Stimulated activated CD4-positive, alpha-beta T cell treated with anti-CD3 and anti-CD28 coated beads, Interleukin-12 subunit alpha, Interleukin-12 subunit beta, amount 100 ng/mL, for 48 hours (primary cell): ENCODE measurements at places on chromosomes 2 and 18.

GRCh38 chr18:80105369-80106167, 3.5 kb upstream of the ADNP2 start:
- DNase-seq = no peak

DNA sequence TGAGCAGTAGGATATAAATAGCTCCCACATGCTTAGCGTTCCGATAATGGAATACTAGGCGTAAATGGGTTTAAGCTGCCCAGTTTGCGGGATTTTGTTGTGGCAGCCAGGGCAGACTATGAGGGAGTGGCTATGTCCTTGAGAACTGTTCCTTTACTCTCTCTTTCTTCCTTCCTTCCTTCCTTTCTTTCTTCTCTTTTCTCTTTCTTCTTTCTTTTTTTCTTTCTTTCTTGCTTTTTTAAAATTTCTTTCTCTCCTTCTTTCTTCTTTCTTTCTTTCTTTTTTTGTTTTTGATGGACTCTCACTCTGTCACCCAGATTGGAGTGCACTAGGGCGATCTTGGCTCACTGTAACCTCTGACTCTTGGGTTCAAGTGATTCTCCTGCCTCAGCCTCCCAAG, 9.1 kb upstream of the PRELID3A start:
- DNase-seq = no peak

DNA sequence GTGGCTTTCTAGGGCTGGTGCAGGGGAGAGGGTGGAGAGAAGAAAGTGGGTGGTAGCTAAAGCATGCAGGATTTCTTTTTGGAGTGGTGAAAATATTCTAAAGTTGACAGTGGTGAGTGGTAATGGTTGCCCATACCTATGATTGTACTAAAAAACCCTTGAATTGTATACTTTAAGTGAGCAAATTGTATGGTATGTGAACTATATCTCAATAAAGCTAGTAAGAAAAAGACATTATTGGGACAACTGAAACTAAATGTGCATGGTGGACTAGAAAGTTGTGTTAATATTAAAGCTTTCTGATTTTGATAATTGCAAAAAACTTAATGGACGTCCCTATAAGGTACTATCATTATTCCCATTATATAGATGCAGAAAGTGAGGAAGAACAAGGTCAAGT, 50.3 kb downstream of the SMAD7 start:
- DNase-seq = no peak

DNA sequence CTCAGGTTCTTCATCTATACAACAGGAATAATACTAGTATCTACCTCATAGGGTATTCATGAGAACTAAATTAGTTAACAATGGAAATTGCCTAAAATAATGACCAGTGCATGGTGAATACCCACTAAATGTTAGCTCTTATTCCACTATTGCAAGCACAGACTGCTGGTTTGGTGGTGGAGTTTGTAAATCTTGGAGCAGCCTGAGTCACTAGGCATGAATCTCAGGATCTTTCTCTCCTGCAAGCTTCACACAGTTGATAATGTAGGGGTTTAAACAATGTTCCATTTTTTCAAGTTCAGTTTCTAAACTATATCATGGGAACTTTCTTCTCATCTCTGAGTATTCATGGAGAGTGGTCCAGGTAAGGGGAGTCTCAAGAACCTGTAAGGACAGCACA, 84.0 kb downstream of the OSR1 start:
- DNase-seq = no peak

GRCh38 chr18:46621871-46622270, 35.1 kb downstream of the LOXHD1 start:
- no peak for DNase-seq

GRCh38 chr2:21607572-21607971, 483.8 kb downstream of the TDRD15 start:
- DNase-seq = no peak

DNA sequence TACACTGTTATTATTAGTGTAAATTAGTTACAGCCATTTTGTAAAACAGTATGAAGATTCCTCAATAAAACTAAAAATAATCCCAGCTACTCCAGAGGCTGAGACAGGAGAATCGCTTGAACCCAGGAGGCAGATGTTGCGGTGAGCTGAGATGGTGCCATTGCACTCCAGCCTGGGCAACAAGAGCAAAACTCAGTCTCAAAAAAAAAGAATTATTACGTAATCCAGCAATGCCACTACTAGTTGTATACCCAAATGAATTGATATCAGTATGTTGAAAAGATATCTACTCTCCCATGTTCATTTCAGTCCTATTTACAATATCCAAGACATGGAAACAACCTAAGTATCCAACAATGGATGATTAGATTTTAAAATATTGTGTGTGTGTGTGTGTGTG, 313.6 kb downstream of the EPHA4 start:
- DNase-seq = no peak

GRCh38 chr2:201234663-201235135, 25.6 kb upstream of the CASP8 start:
- DNase-seq = no peak

- DNase-seq = no peak
Measured at GRCh38 chr2:47803363-47803762, 20.4 kb downstream of the MSH6 start.

GRCh38 chr2:227906991-227907390, 35.6 kb downstream of the DAW1 start:
- DNase-seq = no peak

DNA sequence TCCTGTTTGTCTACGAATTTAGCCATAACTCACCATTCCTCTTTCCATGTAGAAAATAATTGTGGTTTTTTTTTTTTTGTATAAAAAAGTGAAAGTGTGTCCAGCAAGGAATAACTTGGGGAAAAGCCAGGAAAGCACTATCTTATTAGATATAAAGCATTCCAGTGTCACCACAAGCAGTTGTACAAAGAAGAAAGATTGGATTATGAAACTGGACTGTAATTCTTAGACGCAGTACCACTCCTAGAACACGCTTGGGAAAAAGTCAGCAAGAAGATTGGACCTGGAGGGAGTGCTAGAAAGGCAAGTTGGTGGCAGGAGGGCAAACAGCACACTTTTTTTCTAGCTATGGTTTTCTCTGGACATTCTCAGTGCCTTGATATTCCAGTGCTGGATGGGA, 186.7 kb downstream of the PARD3B start:
- no peak for DNase-seq

GRCh38 chr2:70083344-70084156, 3.7 kb upstream of the PCBP1 start:
- peak; percentile 58 for DNase-seq
